Type B pancreatic cell (in vitro differentiated cells): ENCODE measurements at places on chromosomes 3 and 15.
A peak's percentile ranks its signal among the peaks of the same experiment; 100 is the strongest.

DNA sequence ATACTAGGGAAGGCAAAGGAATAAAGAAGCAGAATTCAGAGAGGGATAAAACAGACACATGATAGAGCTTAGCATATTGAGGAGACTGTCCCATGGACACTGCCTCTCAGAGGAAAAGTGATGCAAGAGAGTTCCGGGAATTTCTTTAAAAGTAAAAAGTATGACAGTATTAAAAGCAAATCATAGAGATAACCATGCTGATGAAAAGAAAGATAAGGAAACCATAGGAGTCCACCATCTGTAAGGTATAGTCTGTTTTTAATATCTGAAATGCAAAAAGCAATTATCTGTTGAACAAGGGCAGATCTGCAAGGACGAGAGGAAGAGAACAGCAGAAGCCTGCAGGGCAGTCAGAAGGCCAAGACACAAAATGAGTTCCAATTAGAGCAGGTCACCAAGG lies 495.9 kb upstream of the GOLIM4 start:
- DNase-seq = no peak

- DNase-seq = no peak
Measured at GRCh38 chr3:29991198-29991597, 615.2 kb upstream of the TGFBR2 start.

GRCh38 chr3:159757341-159758060 lies 231.1 kb upstream of the IL12A start:
- no peak for DNase-seq

- DNase-seq = peak; percentile 29
Measured at GRCh38 chr3:48407542-48408099, 22.3 kb downstream of the PLXNB1 start.

- peak; percentile 13 for DNase-seq
Measured at GRCh38 chr15:31799715-31800321, 230.5 kb upstream of the CHRNA7 start.

- DNase-seq = no peak
Measured at GRCh38 chr3:114582929-114583328, 289.1 kb downstream of the TIGIT start.

- DNase-seq = no peak
Measured at GRCh38 chr15:63940966-63941620, 105.2 kb downstream of the DAPK2 start.

DNA sequence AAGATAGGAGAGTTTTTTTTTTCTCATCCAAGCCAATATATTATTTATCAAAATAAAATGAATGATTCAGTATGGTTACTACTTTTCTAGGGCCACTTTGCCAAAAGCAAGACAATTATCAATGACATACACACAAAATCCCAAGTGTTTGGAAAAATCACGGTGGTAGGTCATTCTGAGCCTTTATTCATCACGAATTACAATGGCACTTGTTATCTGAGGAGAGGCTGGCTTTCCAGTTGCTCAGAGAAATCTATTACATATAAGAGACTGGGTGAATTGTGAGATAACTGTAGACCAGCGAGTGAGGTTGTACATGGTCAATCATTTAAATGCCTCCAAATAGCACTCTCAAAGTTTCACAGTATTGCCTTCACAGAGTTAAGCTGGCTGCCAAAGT lies 20.4 kb upstream of the FGF12 start:
- DNase-seq = no peak

GRCh38 chr15:33988384-33988783 lies 20.1 kb downstream of the CHRM5 start:
- no peak for DNase-seq
